ENCODE measurements at places on chromosomes 4 and X.

DNA sequence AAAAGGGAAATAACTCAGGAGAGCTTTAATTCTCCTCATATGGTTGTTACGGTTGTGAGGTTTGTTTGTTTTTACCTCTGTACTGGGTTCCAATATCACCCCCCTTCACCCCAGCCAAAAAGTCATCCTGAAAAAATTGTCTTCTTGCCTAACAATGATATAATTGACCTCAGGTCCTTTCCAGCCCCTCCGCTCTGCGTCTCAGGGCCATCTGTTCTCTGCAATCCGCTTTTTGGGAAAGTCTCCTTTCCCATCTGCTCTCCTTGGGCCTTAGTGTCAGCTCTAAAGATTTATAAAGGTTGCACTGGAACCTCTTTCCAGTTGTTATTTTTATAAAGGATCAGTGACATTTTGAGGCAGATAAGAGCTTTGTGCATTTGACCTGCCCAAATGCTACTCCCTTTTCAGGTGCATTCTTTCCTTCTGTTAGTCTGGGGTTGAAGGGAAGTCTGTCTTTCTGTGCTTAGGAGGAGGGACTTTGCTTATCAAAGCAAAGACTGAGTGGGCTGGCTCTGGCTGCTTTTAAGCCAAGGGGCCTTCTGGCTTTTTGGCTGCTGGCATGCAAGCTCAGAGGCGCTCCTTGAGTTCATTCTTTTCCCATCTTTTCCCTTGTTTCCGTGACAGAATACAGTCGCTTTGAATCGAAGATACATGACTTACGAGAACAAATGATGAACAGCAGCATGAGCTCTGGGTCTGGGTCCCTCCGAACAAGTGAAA, 34.1 kb downstream of the DLG3 start:
- no peak for DNase-seq

- no peak for DNase-seq
These were observed 15.3 kb upstream of the SLC16A2 start for GRCh38 chrX:74405973-74406489.

DNA sequence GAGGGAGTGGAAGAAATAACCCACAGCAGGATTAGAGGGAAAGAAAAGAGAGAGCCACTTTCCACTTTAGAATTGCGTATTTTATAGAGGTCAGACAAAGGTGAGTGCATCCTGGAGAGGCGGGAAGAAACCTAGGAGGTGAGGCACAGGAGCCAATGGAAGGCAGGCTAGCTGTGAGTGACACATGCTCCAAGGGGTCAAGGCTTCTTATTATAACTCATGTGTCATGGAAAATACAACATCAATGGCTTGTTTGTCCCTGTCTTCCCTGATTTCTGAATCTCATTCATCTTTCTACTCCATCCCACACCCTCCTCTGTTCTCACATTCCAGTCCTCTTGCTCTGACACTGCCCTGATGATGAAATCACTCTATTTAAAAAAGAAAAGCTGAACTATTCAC, 14.4 kb downstream of the ANXA3 start:
- no peak for DNase-seq

DNA sequence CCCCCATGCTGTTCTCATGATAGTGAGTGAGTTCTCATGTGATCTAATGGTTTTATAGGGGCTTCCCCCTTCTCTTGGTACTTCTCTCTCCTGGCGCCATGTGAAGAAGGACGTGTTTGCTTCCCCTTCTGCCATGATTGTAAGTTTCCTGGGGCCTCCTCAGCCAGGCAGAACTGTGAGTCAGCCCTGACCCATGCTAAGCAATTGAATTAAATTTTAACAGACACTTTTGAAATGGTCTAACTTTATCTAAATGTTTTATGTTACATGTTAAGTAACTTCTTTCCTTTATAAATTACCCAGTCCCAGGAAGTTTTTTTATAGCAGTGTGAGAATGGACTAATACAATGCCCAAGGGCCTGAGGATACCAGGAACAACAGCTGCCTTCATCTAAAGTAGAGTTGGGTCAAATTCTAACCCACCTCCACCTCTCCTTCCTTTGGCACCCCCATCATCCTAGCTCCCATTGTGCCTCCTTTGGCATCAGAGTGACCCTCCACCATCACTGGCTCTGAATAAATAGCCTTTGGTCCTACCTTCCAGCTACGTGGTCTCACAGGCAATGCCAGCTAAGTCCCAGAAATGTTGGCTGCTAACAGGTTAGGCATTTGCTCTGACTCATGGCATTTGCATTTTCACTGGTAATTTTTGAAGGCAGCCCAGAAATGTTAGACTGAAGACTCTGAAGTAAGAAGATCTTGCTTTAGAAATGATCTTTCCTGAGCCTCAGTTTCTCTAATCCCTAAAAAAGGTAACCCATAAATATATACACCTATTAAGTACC, 182.1 kb downstream of the MOSPD2 start:
- no peak for DNase-seq

- no peak for DNase-seq
These were observed 12.7 kb upstream of the ZNF330 start for GRCh38 chr4:141207961-141208360.

- DNase-seq: peak; percentile 43
These were observed 44.9 kb upstream of the PDLIM5 start for GRCh38 chr4:94406668-94407437.

DNA sequence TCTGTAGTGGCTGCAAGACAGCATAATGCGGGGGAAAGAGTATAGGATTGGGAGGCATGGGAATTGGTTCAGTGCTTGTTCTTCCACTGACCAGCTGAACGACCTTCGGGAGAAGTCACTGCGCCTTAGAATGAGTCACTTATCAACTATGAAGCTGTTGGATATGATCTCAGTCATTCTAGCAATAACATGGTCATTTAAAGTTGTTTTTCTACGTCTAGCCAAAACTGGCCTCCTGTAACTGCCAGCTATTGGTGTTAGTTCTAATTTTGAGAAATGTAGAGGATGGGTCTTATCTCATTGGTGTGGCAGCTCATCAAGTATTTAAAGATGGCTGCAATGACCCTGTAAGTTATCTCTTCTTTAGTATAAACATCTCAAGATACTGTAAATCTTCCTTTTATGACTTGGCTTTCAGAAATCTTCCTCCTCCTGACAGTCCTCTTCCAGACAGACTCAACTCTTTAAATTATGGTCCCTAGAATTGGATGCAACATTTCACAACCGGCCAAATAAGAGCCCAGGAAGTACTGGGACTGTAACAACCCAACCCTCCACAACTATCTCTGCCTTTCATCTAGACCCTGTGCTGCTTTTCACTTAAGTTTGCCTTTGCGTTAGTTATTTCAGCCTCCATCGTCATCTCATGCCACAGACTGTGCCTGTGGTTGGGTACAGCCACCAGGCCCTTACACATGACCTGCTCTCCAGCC, 243.3 kb downstream of the CBR4 start:
- no peak for DNase-seq

DNA sequence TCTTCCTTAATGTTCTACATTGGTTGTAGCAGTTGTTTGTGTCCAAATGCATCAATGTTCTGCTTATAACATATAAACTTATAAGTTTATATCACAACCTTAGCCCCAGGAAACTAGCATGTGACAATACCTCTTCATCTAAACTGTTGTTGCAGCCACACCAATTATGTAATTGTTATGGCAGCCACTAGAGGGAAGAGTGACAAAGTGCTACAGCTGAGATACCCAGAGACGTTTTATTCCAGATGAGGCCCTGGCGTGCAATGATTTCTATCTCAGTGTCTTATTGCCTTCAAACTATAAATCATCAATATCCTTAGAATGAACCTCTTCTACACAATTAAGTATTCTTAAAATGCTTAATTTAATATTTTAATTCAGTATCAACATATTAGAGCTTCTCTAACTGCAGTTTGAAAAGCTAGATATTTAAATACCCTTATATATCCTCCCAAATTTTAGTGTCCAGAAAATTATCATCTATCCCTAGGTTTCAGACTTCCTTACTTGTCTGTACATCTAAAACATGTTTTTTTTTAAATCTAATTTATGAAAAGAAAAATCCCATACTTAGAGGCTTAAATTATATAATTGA, 171.6 kb downstream of the PCDH10 start:
- no peak for DNase-seq

GRCh38 chr4:76589872-76590797, 155.1 kb downstream of the SHROOM3 start:
- no peak for DNase-seq

- DNase-seq: no peak
These were observed 88.5 kb upstream of the RPS6KA3 start for GRCh38 chrX:20355187-20355586.

DNA sequence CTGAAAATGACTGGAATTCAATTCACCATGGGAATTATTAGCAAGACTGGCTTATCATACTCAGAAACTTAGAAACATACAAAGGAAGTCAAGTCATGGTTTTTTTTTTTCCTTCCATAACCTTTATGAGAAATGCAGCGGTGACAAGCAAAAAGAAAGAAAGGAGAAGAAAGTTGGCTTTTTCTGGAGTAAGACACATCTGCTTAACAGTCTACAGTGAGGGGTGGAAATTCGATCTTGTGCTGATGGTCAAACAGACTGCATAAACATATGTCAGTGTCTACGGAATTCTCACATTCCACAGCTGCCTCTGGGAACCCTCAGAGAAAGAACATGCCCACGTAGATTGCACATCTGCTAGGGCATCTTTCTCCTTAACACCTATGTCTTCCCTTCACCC, 54.6 kb downstream of the PROM1 start:
- no peak for DNase-seq

DNA sequence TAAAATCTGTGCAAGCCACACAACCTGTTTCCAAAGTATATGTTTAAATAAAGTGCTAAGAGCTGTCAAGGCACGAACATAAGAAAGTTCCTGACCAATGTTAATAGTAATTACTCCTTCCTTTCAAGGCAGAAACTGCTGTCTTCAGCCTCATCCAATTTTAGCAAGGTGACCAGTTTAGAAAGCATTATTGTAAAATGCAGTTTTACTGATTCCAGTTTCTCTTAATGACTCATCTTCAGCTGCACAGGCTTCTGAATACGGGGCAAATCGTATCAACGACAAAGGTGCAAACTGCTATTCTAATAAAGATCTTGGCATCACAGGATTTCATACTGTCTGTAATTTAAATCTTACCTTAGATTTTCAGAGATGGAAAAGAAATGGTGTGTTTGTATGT, 87.5 kb downstream of the PPP3CA start:
- DNase-seq: no peak

GRCh38 chr4:146029939-146030710, 91.5 kb upstream of the ZNF827 start:
- DNase-seq: no peak

- no peak for DNase-seq
These were observed 23.0 kb downstream of the RPA4 start for GRCh38 chrX:96906741-96907140.

- DNase-seq: no peak
These were observed 54.9 kb downstream of the USP46 start for GRCh38 chr4:52604215-52604614.

- DNase-seq: no peak
These were observed 3.5 kb upstream of the ARHGEF6 start for GRCh38 chrX:136784231-136784630.

DNA sequence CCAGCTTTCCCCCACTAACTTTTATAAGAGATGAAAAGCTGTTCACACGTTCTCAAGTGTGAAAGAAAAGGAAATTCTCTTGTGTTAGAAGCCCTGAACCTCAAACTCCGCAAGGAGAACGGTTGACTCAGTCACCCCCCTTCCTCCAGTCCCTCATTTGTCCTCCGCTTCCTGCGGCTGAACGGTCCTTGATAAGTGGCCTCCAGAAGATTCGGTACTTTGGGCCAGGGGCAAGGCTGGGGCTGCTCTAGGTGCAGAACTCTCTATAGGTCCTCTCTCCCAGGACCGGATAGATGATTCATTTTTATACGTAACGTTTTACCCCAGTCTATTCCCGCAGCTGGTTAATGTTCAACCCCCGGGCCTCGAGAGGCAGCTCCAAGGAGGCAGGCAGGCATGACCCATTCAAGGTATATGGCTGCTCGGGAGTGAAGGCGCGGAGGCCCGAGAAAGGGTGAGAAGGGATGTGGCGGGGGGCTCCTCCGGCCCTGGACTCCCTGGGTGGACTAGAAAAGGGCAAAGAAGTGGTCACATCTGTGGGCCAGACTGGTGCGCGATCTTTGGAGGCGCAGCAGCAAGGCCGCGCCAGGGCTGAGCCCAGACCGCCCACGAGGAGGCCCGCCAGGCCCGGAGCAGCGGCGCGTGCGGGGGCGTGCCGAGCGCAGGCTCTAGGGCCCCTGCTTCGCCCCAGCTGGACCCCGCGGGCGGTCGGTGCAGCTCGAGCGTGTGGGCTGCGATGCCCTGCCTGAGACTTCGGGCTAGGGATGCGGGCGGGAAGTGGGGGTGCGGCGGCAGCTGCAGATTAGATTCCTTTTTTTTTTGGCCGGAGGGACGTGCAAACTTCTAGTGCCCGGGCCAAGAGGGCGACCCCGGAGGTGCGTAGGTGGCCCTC, 11.7 kb downstream of the PITX2 start:
- no peak for DNase-seq

GRCh38 chr4:158129694-158130093, 43.1 kb downstream of the GASK1B start:
- DNase-seq: no peak

DNA sequence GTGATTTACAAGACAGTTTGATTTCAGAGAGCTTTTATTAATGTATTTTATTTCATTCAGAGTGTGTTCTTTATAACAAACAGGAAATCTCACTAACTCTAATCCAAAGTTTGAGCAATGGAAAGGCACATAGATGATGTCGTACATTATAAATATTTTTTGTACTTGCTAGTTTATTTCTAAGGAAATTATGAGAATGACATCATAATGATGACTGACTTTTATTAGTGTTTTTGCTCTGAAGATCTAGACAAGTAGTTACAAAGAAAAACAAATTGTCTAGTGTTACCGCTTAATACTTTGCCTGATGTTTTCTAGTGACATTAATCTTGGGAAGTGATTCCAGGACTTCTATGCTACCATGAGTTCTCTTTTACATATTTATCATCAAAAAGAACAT, 43.2 kb downstream of the HHIP start:
- DNase-seq: no peak

- no peak for DNase-seq
These were observed 35.5 kb downstream of the MSN start for GRCh38 chrX:65702956-65703355.

DNA sequence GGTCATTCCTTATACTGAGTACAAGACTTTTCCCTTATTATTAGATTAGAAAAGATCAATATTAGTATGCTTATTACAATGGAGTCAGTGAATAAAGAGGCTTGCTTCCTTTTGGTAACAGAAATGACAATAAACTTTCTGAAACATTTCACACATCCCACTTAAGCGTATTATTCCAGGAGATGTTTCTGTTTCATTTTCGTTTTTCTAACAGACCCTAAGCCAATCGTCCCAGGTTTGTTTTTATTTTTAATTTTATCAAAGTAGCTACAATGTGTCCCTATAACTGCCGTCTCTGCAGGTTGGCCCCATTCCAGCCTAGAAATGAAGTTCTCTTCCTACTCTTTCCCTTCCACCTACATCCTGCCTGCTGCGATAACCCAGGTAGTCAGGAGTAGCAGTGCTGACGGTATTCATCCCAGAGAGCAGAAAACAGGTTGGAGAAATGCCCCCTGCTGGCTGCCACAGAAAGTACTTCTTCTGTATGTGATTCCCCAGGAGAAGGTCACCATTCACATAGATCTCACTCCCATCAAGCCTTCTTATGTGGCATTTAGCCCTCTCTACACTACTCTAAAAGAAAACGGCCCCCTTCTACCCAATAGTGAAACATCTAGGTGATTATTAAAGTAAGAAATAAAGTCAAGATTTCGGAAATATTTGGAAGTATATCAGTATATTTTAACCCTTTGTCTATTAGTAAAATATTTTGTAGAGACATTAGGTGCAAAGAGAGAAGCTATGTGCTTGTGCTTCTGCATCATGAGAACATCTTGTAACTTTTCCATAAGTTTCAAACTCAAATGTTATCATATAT, 40.4 kb downstream of the ENPEP start:
- DNase-seq: peak; percentile 71

GRCh38 chrX:139784807-139785206, 76.8 kb upstream of the MCF2 start:
- no peak for DNase-seq

All from activated CD4-positive, alpha-beta T cell treated with anti-CD3 and anti-CD28 coated beads, Interleukin-2, amount 50 U/mL, for 4 hours (primary cell).